ENCODE measurements at places on chromosomes 6 and 20. TPM values are rescaled to one million over a fixed set of nuclear protein-coding genes. Genes with fewer than 3 reads are reported as not detected.

The SNAP91 gene
- not detected for total RNA-seq

DNA sequence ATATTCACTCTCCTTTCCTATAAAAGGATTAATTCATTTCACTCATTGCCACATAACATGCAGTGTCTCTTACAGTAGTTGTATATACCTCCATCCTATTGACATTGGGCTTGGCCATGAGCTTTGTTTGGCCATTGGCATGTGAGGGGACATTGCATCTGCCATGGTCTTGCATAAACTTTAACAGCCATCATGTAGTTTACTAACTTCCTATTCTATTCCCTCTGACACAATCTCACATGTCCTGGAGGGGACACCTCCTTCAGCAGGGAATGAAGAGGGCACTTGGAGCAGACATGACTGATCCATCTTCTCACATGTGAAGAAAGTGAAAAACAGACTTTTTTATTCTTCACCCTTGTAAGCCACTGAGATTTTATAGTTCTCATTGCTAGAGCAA lies 115.5 kb upstream of the MARCKS start:
- no peak for DNase-seq

DNA sequence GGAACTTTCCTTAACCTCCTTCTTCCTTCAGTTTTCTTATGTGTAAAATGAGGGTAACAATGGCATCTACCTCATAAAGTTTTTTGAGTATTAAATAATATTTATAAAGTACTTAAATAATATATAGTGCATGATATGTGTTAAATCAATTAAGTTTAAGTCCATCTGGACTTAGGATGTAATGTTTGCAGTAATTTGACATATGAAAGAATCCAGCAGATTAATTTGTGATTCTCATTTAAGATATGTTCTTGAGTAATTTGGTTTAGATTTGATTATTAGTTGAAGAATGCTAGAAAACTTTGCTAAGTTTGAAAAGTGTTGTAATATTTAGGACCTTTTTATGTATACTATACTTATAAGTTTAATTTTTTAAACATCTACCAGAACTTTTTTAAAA lies 18.1 kb downstream of the KCTD20 start:
- DNase-seq, result no peak

DNA sequence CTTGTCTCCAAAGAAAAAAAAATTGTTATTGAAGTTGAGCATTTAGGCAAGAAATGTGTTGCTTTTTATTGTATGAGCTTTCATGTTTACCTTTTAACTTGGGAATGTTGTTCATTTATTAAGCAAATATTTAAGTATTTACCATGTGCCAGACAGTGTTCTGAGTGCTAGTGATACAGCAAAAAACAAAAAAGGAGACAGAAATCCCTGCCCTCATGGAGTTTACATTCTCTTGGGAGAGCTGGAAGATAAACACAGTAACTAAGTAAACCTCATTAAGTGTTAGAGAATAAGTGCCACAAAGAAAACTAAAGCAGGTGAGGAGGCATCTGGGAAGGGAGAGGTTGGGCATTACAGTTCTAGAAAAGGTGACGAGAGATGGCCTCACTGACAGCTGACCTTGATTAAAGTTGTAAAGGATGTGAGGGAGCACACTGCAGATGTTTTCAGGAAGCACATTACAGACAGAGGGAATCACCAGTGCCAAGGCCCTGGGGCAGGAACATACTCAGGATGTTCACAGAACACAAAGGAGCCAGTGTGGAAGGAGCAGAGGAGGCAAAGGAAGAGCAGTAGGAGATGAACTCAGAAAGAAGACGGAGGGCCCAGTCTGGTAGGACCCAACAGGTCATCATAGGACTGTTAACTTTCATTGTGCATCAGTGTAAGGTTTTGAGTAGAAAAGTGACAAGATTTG lies 33.5 kb downstream of the XRN2 start:
- DNase-seq, result no peak

The ACAT2 gene
- total RNA-seq, result 27.4 TPM

DNA sequence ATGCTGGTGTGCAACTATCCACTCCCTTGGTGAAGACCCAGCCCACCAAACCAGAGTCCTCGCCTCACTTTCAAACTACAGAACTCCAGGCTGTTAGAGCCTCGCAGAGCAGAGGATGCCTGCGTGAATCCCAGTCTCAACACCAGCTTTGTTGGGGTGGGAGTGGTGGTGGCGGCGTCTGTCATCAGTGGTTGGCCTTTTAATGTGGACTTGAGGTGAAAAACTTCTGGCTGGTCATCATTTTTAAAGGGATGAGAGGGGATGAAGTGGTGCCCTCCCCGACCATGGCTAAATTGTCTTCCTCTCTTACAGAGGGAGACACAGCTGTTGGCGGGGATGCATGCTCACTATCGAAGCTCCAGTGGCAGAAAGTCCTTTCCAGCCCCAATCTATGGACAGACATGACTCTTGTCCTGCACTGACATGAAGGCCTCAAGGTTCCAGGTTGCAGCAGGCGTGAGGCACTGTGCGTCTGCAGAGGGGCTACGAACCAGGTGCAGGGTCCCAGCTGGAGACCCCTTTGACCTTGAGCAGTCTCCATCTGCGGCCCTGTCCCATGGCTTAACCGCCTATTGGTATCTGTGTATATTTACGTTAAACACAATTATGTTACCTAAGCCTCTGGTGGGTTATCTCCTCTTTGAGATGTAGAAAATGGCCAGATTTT lies 54.9 kb downstream of the EZR start:
- DNase-seq, result no peak

GRCh38 chr6:131761060-131761761 lies 46.6 kb upstream of the ENPP1 start:
- peak; percentile 80 for DNase-seq

The ULBP3 gene
- total RNA-seq, result 11.0 TPM

The GUCA1A gene
- total RNA-seq, result not detected

- DNase-seq, result peak; percentile 91
These were observed 190.0 kb downstream of the UBE3D start for GRCh38 chr6:82875573-82876185.

GRCh38 chr6:113829696-113830045 lies 27.5 kb upstream of the MARCKS start:
- peak; percentile 65 for DNase-seq

DNA sequence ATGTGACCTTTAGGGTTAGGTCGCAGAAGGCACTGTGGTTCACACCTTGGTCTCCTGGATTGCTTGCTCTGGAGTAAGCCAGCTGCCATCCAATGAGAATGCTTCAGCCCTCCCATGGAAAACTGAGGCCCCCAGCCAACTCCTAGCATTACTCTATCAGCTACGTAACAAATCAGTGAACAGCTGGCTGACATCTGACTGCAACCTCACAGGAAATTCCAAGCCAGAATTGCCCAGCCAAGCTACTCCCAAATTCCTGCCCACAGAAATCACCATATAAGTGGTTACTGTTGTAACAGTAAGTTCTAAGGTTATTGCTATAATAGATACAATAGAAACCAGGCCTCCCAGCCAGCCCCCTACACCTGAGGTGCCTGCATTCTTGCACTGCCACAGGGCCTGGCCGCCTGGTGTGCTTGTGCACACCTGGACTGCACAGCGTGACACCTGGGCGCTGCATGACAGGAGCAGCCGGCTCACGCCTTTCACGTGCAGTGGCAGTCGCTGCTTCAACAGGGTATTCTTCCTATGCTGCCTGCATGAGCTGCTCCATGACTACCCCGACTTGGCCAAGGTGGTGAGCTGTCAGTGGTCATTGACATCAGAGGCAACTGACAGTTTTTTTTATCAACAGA lies 429.7 kb upstream of the RUNX2 start:
- DNase-seq, result peak; percentile 50

DNA sequence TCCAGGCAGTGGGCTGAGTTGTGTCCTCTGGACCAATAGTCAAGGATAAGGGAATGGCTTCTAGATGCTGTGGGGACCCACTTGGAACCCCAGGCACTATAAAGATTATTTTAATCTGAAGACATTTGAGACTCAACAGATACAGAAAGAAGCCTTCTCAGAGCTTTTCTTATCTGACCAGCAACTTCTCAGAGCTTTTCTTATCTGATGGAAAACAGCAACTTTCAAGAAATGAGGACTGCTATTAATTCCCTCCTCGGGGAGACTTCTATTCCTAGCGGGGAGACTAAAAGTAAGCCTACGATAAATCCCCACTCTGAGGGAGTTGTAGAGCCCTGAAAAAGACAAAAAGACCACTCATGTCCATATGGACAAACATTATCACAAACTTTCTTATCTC lies 160.5 kb downstream of the RNASET2 start:
- DNase-seq, result no peak

DNA sequence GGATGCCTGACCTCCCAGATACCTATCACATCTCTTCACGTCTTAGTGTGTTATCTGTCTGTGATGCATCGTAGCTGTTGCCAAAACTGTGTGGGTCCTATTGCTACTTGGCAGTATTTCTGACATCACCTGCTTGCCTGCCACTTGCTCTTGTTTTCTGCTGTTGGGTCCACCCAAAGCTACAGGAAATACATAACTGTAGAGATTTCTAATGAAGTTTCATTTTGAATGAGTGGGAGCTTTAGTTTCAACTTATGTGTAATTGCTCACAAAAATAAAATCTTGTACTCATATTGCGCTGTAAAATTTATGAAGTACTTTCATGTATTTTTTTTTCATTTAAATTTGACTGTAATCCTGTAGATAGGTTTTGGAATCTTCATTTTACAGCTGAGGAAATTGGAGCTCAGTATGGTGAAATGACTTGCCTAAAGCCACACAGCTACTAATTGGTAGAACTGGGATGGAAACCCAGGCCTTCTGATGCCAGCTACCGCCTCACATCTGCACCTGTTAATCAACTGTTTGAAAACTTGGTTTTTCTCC lies 113.6 kb upstream of the MAN1A1 start:
- no peak for DNase-seq

The HLA-DQA1 gene
- not detected for total RNA-seq

GRCh38 chr20:35837577-35838195 lies 65.9 kb downstream of the PHF20 start:
- DNase-seq, result no peak

DNA sequence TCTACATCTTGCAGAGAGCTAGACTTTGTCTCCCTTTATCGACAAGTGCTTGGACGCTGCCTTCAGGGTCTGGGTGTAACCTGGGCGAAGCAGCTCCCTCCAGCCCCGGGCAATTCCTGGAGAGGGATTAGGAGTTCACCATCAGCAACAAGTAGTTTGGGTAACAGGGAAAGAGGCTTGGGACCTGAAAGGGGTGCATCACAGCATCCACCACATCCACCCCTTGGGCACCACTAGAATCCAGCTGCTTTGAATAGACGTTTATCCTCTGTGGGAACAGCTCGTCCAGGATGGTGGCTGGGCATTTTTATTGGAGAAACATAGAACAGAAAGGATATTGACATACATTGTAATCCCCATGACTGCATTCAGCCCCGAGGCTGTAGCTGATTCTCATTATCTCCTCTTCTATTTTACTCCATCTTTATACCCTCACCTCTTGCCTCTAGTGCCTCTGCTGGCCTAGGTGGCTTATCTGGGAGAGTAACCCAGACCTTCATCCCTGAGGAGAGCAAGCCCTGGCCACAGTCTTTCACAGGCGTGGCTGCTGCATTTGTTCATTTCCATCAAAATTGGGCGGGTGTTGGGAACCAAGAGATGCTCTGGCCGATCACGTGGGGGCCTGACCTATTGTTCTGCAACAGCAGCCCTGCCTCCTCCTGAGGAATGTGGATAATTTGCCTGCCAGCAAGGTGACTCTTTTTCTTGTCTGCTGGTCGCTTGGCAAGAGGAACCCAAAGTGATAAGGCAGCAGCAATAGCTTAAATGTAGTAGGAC lies 109.2 kb upstream of the RALGAPA2 start:
- DNase-seq, result peak; percentile 13

DNA sequence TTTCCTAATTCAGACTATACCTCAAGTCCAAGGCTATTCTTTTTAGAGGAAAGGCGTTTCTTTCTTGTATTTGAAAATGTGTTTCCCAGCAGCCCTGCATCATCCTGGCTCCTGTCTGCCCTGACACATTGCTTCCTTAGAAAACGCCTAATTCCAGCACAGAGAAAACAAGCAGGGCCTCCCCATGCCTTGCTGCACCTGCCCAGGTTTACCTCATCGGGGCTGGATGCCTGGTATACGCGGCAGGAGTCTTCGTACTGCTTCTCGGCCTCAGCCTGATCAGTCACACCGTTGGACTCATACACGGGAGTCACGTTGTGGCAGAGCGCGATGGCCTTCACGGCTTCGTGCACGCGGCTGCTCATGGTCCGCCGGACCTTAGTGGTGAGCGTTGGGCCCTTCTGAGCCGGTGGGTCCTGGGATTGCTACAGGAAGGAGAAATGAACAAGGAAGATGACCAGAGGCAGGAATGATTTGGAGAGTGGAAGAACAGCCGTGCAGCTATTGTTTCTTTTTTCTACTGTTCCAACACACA lies 111.4 kb downstream of the ATP9A start:
- no peak for DNase-seq

DNA sequence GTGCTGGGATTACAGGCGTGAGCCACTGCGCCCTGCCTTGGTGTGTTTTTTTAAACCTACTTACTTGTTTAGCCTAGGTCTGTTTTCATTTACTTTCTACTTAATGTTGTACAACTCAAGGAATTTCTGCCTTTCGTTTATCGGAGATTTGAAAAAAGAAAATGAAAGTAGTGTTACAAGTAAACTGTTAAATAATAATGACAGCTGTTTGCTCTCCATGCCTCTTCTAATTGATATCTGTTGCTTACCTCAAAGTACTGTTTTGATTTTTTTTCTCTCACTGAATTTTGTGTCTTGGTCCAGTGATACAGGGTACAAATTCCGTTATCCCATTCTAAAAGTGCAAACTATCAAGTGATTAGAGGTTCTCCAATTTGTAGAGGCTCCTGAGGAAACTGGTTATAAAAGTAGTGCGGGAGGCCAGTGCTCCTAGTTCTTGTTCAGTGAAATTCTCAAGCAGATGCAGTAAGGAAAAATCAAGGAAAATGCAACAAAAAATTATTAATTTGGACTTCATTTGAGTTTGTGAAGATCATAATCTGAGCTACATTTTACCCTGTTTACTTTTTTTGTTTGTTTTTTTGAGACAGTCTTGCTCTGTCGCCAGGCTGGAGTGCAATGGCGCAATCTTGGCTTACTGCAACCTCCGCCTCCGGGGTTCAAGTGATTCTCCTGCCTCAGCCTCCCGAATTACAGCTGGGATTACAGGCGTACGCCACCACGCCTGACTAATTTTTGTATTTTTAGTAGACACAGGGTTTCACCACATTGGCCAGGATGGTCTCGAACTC lies 2.2 kb downstream of the UBR2 start:
- no peak for DNase-seq

- no peak for DNase-seq
These were observed 602 bp upstream of the TSPYL4 start for GRCh38 chr6:116254297-116255056.

- no peak for DNase-seq
These were observed 72.2 kb downstream of the SGK1 start for GRCh38 chr6:134245706-134246105.

DNA sequence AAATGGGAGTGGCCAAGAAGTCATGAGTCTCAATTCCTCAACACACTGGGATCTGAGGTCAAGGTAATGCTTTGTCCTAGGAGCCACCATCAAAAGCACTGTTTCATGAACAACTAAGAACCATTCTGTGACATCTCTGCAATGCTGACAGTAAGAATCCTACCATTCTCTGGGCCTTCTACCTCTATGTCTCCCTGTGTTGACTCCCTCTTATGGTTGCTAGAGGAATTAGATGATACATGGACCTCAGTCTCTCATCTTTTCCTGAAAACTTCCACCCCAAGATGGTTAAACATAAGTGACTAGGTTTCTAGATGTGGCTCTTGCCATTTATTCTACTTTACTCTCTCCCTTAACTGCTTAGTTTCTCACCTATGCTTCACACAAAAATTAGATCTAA lies 9.1 kb downstream of the MTRF1L start:
- DNase-seq, result no peak

Measured in LHCN-M2 (cell line).